Central memory CD4-positive, alpha-beta T cell (primary cell): ENCODE measurements at places on chromosomes 3 and 15.

GRCh38 chr3:195758721-195759353, 38.1 kb downstream of the MUC20 start:
- no peak for DNase-seq

GRCh38 chr3:103127098-103127630, 692.3 kb downstream of the ZPLD1 start:
- no peak for DNase-seq

DNA sequence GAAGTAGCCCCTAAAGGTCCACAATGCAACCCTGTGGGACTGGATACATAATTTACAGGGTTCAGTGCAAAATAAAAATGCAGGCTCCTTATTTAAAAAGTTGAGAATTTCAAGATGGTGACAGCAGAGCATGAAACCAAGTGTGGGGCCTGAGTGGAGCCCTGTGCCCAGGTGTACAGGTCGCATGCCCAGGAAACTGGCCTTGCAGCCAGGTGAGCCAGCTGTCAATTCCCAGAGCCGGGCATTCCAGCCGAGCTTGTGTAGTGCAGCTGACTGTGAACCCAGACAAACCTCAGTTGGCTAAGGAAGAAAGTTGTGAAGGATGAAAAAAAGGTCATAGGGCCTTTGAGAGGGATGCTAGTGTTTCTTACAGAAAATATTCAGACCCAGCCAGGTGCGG, 27.6 kb downstream of the POPDC2 start:
- no peak for DNase-seq

DNA sequence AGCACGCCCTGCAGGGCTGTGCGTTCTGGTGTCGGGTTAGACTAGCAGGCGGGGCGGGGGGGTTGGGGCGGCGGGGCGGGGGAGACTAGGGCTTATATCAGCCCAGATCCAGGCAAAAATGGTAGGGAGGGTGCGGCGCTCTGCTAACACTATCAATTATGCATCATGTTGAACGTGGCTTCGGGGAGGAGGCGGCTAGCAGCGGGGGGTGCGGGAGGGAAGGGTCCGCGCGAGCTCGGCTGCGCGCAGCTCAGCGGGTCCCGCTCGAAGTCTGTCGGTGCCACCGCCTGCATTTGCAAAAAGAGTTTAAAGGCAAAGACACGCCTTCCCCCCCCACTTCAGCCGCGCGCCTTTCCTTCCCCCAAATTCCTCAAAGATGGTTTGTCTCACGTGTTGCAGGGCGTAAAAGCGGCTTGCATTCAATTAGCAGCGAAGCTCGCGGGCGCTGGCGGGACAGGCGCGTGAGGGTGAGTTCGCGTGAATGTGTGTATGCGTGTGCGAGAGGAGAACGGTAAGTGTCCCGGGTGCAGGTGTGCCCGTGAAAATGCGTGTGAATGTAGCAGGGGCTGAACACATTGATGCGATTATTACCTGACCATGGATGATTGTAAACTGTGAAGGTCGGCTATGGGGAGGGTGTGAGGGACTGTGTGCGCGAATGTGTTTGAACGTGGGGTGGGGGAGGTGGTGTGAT, at the start of gene ISLR2:
Gene ISLR2, plus strand, starts transcription at position 432 of the 694 bp plus-strand sequence. CDS start 2,169 bp downstream, outside the sequence.
- DNase-seq, result no peak

- no peak for DNase-seq
These were observed 352 bp downstream of the CHRD start for GRCh38 chr3:184380185-184380626.

DNA sequence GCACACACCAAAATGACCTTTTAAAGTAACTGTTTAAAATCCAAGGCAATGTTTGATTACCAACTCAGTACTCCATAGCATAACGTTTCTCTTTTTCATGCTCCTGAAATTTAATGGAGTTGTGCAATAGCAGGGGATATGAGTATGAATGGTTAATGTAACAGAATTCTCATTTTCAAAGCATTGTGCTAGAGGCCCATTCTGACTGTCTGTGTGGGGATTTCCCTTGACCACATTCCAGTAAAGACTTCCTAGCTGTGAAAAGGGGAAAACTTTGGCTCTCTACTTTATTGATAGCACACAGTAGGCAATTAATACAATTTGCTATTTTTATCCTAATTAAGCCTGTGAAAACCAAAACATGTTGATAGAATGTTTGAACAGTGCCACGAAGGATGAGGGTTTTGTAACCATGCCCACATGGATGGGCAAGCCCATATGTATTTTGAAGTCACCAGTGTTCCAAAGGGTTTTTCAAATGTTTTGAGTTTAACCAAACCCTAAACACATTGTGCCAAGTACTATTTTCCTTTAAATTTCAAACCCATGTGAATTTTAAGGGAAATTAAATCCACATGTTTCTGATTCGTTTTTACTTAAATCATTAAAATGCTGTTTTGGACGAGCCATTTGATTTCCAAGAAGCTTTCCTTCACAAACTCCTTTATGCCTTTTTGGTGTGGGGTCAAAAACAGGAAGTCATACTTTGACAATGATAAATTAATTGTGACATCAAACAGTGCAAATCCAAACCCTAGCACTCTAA, 261.2 kb downstream of the SHOX2 start:
- no peak for DNase-seq

DNA sequence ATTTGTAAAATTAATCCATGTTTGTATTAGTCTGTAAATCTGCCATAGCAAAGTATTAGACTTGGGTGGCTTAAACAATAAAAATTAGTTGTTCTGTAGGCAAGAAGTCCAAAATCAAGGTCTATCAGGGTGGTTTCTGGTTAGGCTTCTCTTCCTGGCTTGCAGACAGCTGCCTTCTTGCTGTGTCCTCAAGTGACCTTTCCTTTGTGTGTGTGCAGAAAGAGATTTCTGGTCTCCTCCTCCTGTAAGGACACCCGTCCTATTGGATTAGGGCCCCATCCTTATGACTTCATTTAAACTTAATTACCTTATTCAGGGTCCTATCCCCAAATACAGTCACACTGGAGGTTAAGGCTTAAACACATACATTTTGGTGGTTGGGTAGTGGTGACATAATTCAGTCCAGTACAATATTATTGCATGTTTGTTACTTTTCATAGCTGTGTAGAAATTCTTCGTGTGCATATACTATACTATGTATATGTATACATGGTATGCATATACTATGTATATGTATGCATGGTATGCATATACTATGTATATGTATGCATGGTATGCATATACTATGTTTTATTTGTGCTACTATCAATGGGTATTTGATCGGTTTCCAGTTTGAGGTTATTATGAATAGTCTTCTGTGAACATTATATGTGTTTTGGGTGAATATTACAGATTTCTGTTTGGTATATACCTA, 57.9 kb upstream of the RNU6-1 start:
- no peak for DNase-seq
